ENCODE measurements at places on chromosomes 16 and 17.

DNA sequence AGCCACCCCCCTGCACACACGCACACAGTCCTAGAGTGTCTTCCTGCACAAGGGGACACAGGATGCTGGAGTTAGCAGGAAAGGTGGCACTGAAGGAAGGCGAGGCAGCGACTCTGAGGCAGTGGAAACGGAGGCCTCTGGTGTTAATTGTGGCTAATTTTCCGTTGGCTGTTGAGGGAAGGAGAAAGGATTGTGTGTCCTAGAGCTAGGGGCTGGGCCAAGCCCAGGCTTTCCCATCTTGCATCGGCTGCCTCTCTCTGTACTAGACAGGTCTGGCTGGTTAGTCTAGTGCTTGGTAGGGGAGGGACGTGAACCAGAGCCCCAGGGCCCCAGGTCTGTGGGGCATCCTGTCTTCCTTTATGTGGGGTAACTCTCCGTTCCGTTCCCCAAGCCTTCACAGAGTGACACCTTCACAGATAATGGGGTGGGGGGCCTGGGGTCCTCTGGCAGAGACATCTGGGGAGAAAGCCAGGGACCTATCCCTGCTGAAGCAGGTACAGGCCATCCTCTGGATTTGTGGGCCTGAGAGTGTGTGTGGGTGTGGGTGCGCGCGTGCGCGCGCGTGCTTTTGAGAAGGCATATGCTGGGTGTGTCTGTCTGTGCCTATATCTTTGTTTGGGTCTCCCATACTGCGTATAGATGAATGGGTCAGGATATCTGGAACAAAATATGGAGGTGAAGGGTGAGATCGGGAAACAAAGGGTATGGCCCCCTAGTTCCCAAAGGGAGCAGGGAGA lies at the start of gene CHD3:
TSS of gene CHD3 (plus strand) at position 606 of the 737 bp plus-strand sequence. CDS start 212 bp downstream, outside the sequence.
- H3K4me3 ChIP-seq, result no peak within 1 kb of the TSS
- DNase-seq, result no peak
- peaks cover 27% of the 10 kb centered on the region for H3K36me3 ChIP-seq
- peak within 1 kb of the TSS; percentile 41 for H3K27ac ChIP-seq
- H3K4me1 ChIP-seq, result peaks cover 8% of the 10 kb centered on the region

GRCh38 chr16:75527825-75528299 lies 8.0 kb downstream of the CHST5 start:
- no peak overlapping the region for H3K4me3 ChIP-seq
- H3K36me3 ChIP-seq, result no peaks in the 10 kb centered on the region
- peaks cover 2% of the 10 kb centered on the region for H3K27me3 ChIP-seq
- H3K4me1 ChIP-seq, result no peaks in the 10 kb centered on the region
- no peak overlapping the region for H3K27ac ChIP-seq

DNA sequence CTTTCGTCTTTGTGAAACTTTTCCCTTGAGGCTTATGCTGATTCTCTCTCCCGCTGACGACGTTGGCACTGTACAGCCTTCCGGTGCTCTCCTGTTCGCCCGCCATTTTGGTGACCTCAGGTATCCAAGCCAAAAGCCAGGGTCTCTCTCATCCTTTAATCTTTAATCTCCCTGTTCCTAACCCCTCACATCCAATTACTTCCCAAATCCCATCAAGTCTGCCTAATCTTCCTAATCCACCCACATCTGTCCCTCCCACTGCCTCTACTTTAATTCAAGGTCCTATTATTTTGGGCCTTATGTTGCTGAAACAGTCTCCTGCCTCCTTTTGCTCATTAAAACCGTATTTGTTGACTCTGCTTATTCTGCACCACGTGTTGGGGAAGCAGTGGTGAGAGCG lies 7.3 kb downstream of the WRAP53 start:
- H3K4me3 ChIP-seq, result no peak overlapping the region
- no peaks in the 10 kb centered on the region for H3K4me1 ChIP-seq
- no peak overlapping the region for H3K27ac ChIP-seq
- no peaks in the 10 kb centered on the region for H3K27me3 ChIP-seq
- H3K36me3 ChIP-seq, result peaks cover 32% of the 10 kb centered on the region
- DNase-seq, result no peak

GRCh38 chr17:73600103-73600871 lies 44.0 kb downstream of the SDK2 start:
- H3K4me1 ChIP-seq, result peaks cover 36% of the 10 kb centered on the region
- no peak overlapping the region for H3K27ac ChIP-seq
- no peaks in the 10 kb centered on the region for H3K27me3 ChIP-seq
- H3K36me3 ChIP-seq, result no peaks in the 10 kb centered on the region
- no peak for DNase-seq

DNA sequence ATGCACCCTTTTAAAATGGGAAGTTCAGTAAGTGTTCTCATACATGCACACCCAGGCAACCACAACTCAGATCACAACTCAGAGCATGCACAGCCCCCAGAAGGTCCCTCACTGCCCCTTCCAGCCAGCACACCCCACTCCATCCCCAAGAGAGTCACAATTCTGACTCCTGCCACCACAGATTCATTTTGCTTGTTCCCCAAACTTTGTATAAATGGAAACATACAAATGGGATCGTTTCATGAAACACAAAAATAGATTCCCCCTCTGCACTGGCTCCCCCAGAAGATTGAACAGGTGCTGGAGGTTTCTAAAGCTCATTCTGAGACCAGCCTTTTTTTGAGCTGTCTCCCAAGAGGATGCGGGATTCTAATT lies 3.3 kb upstream of the TNFRSF13B start:
- no peak for DNase-seq
- H3K27me3 ChIP-seq, result no peaks in the 10 kb centered on the region
- H3K27ac ChIP-seq, result peak overlapping the region; percentile 94

- DNase-seq, result peak; percentile 52
- no peak within 1 kb of the TSS for H3K4me3 ChIP-seq
- H3K27ac ChIP-seq, result no peak within 1 kb of the TSS
- peaks cover 2% of the 10 kb centered on the region for H3K4me1 ChIP-seq
- H3K27me3 ChIP-seq, result peaks cover 62% of the 10 kb centered on the region
- no peaks in the 10 kb centered on the region for H3K36me3 ChIP-seq
These were observed at the start of gene SEZ6 for GRCh38 chr17:29005936-29006511. TSS of gene SEZ6 (minus strand) at chr17:29006033. CDS start at chr17:29005869, 164 bp downstream.

DNA sequence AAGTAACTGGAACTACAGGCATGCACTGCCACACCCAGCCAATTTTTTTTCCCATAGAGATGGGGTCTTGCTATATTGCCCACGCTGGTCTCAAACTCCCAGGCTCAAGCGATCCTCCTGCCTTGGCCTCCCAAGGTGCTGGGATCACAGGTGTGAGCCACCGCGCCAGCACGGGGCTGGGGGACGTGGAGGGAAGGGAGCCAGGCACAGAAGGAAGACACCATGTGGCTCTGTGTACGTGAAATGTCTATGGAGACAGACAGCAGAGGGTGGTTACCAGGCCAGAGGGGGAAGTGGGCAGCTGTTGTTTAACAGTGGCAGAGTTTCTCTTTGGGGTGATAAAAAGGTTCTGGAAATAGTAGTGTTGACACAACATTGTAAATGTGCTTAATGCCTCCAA lies 4.6 kb upstream of the PIEZO1 start:
- DNase-seq, result no peak
- H3K4me3 ChIP-seq, result no peak overlapping the region
- H3K27me3 ChIP-seq, result no peaks in the 10 kb centered on the region
- peak overlapping the region; percentile 21 for H3K27ac ChIP-seq
- peaks cover 44% of the 10 kb centered on the region for H3K4me1 ChIP-seq

DNA sequence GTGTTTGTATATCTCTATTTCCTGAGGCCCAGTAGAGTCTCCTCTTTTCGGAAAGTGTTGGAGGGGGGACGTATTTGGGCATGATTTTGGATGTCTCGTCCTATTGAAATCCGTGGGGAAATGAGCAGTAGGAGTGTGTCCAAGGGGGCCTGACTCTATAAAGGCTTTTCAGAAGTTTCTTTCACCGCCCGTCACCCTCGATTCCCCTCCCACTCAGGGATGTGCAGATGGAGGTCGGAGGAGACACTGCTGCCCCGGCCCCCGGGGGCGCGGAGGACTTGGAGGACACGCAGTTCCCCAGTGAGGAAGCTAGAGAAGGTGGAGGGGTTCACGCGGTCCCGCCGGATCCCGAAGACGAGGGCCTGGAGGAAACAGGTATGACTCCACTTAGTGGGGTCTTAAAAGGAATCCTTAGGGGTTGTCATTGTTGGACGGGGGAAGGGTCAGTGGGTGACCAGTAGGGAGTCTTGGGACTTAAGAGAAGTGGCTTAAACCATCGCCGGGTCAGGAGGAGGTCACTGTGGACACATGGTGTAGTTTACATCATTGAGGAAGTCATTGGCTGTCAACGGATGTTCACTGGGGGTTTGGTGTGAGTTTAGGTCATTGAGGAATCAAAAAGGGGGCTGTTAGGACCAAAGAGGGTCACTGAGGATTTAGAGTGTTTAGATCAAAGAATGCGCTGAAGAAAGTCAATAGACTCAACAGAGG lies 424 bp downstream of the MON1B start:
- no peaks in the 10 kb centered on the region for H3K27me3 ChIP-seq
- peaks cover 43% of the 10 kb centered on the region for H3K4me1 ChIP-seq
- DNase-seq, result peak; percentile 31
- H3K27ac ChIP-seq, result peak overlapping the region; percentile 100

GRCh38 chr16:52538511-52538910 lies 8.4 kb downstream of the TOX3 start:
- H3K27me3 ChIP-seq, result no peaks in the 10 kb centered on the region
- H3K36me3 ChIP-seq, result no peaks in the 10 kb centered on the region
- no peak overlapping the region for H3K27ac ChIP-seq
- no peak overlapping the region for H3K4me3 ChIP-seq
- H3K4me1 ChIP-seq, result no peaks in the 10 kb centered on the region

Measured in activated B cell treated with CpG ODN at 0.5 μM for 24 hours (primary cell).